ENCODE measurements at places on chromosomes 7 and 10.

GRCh38 chr7:2861509-2861908, 17.4 kb upstream of the GNA12 start:
- no peak for DNase-seq

- no peak for DNase-seq
These were observed 70.1 kb upstream of the TFEC start for GRCh38 chr7:116100626-116101025.

DNA sequence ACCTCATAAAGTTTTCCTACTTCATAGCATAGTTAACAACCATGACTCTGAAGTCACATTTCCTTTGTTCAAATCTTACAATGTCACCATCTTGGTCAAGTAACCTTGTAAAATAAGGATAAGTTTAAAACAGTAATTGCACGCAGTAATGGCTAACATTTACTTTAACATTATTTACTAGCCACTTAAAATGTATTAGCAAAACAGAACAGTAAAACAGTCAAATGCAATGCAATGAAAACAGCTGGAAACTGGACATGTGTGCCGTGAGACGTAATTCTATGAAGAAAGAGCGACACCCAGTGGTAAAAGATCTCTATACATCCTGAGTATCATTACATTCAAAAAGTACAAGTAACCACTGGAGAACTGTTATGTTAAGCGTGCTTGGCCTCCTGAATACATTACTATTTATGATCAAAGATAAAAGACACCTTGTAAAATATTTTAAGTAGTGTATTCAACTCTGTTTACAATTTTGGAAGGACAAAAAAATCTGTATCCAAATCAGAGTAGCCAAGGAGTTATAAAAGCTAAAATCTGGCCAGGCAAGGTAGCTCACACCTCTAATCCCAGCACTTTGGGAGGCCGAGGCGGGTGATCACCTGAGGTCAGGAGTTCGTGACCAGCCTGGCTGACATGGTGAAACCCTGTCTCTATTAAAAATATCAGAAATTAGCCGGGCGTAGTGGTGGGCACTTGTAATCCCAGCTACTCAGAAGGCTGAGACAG, 27.2 kb downstream of the ATE1 start:
- no peak for DNase-seq

DNA sequence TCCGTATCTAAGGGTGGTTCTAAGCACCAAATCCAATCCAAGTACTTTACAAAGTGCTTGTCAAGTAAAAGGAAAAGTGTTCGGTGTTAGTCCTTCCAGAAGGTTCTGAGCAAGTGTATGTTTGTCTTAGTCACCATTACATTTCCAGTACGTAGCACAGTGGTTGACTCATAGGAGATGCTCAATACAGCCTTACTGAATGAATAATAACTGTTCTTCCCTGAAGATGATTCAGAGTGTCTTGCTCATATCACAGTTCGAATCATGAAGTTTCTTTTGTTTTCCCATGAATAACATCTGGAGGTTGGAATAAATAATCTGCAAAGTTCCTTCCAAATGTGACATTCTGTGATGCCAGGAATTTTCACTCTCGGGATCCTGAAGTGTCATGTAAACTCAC, 53.4 kb downstream of the WNT2 start:
- no peak for DNase-seq

- no peak for DNase-seq
These were observed 49.6 kb downstream of the HIPK2 start for GRCh38 chr7:139728203-139728602.

- no peak for DNase-seq
These were observed 638 bp downstream of the BRAT1 start for GRCh38 chr7:2554661-2555111.

DNA sequence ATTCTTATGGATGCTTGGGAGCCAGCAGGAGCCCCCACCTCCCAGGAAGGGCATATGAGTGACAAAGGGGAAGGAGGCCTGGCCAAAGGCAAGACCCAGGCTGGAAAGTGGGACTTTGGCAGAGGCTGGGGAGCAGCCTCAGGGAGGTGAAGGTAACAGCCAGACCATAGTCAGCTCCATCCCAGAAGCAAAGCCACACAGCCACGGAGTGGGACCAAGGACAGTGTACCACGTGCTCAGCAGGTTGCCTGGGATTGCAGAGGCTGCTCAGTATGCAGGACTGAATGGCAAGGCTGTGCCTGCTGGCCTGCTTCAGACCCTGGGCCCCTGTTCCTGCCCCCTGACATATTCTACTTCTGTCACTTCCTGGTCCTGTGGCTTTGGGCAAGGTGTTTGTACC, 17.6 kb upstream of the GPR26 start:
- no peak for DNase-seq

GRCh38 chr10:71761541-71762113, 11.7 kb downstream of the VSIR start:
- DNase-seq, result no peak

DNA sequence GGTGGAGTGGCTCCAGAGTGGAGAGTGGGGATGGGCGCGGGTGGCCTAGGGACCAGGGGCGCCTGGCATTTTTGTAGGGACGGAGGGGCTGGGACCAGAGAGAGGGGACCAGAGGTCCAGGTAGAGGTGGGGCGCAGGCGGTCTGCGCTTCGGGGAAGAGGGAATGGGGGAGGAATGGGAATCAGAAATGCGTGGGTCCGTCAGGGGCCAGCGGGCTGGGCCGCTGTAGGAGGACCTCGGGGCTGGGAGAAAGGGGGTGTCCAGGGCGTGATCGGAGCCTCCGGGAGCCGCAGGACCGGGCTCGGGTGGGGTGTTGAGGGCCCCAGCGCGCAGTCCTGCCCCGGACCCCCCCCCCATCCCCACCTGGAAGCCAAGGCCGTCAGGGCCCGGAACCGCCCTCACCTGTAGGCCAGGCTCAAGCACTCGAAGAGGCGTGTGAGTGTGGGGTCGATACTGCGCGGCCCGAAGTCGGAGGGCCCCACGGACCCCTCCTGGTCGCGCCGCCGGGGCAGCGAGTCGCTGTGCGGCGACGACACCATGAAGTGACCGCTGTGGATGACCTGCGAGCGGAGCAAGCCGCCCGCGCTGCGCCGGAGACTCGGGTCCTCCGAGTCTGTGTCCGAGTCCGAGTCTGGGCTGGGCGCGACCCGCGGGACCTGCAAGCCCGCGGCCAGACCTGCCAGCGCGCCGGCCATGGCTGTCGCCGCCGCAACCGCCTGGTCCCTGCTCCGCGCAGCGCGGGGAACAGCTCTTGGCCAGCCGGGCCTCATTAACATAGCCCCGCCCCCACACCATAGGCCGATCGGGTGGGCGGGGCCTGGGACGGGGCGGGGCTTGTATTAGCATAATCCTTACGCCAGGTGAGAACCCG, at the start of gene MLXIPL:
Gene MLXIPL, minus strand, starts transcription at position 725 of the 871 bp plus-strand sequence. Its CDS starts 30 bp downstream, at position 695.
- no peak for DNase-seq

GRCh38 chr7:114081606-114082425, 163.0 kb upstream of the PPP1R3A start:
- no peak for DNase-seq

DNA sequence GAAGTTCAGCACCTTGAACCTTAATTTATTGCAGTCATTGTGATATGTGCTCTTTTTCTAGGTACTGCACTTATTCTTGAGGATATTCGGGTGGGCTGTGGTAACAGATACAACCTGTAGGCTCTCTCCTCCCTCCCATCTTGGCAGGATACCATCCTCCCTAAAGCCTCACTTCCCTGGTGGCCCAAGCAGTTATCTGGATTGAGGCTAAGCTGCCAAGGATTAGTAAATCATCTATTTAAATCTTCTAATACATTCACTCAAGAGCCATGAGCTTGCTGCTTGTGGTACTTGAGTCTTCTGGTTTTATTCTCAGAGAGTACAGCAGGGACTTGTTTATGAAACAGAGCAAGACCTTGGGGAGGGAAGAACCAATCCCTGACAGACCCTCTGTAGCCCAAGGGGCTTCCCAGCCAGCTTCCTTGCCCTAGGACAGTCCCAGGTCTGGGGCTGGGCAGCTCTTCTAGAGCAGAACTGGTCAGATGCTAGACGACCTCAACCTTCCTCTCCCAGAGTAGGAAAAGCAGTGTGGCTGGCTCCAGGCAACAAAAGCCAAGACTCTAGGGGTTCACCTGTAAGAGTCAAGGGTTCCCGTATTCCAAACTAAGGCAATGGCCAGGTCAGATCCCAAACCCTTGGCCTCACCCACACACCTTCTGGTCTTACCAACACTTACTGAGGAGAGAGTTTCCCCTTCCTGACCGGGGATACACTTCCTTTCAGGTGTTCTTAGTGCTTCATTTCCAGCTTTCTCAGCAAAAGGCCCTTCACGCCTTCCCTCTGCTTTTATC, 21.3 kb downstream of the WNT8B start:
- no peak for DNase-seq

GRCh38 chr7:1572111-1572822, 2.4 kb upstream of the PSMG3 start:
- DNase-seq, result no peak

DNA sequence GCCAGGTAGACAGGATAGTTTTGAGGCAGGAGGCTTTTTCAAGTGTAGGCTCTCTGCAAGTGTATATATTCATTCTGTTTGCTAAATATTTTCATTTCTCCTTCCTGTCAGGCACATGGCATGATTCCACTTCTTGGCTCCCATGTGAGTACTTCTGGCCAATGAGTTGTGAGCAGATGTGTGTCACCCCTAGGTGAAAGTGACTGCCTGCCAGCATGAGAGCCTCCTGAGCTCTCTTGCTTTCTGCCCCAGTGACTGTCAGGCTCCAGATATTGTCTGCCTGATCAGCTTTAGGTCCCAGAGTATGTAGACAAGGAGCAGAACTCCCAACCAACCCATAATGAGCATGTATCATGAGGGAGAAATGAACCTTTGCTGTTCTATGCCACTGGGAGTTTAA, 257.6 kb upstream of the NPY start:
- no peak for DNase-seq

DNA sequence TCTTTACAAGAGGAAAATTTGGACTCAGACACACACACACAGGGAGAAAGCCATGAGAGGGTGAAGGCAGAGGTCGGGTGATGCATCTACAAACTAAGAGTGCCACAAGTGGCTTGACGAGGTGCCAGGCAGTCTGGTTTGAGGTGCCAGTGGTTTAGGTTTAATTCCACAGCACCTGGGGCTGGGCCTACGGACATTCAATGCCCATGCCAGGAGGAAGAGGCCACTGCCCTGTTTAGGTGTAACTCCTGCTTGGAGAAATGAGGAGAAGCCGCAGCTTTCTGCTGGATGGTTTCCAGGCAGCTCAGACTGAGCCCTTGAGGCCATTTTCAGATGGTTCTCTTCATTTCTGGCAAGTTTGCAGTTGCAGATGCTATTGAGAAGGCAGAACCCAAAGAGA, 83.6 kb downstream of the HTR5A start:
- DNase-seq, result no peak

GRCh38 chr7:77698042-77698625, 1.9 kb downstream of the RSBN1L start:
- no peak for DNase-seq

DNA sequence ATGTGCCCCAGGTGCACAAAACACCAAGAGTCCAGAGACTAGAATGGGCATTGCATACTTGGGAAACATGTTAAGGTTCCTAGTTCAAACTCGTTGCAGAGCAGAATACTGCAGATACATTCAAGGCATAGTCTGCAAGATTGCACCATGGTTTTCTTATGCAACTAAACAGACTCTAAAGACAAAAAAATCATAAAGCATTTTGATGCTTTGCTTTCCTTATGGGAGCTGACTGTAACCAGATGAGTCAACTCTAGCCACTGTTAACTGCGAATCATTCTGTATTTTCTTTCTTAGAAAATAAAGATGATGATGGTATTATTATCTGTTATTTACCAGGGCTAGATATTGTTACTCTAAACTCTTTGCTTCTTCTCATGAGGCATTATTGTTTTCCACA, 19.7 kb downstream of the TRUB1 start:
- no peak for DNase-seq

GRCh38 chr10:123236126-123236525, 81.9 kb downstream of the BUB3 start:
- DNase-seq, result no peak

- no peak for DNase-seq
These were observed 52.8 kb downstream of the HHEX start for GRCh38 chr10:92742331-92743228.

- DNase-seq, result no peak
These were observed 48.7 kb downstream of the SEMA3A start for GRCh38 chr7:84145892-84146291.

GRCh38 chr10:23399701-23400144, 39.2 kb upstream of the OTUD1 start:
- DNase-seq, result no peak

GRCh38 chr7:38834357-38834756, 74.6 kb downstream of the VPS41 start:
- no peak for DNase-seq

Measured in esophagus squamous epithelium (tissue), 5 donors.